ENCODE measurements at places on chromosomes 11 and 22. TPM values are rescaled to one million over a fixed set of nuclear protein-coding genes. Genes with fewer than 3 reads are reported as not detected.
A peak's percentile ranks its signal among the peaks of the same experiment; 100 is the strongest.

- DNase-seq = no peak
These were observed 45.3 kb upstream of the SHISAL1 start for GRCh38 chr22:44357966-44358465.

APOA1 gene
- total RNA-seq = 8.1 TPM

DNA sequence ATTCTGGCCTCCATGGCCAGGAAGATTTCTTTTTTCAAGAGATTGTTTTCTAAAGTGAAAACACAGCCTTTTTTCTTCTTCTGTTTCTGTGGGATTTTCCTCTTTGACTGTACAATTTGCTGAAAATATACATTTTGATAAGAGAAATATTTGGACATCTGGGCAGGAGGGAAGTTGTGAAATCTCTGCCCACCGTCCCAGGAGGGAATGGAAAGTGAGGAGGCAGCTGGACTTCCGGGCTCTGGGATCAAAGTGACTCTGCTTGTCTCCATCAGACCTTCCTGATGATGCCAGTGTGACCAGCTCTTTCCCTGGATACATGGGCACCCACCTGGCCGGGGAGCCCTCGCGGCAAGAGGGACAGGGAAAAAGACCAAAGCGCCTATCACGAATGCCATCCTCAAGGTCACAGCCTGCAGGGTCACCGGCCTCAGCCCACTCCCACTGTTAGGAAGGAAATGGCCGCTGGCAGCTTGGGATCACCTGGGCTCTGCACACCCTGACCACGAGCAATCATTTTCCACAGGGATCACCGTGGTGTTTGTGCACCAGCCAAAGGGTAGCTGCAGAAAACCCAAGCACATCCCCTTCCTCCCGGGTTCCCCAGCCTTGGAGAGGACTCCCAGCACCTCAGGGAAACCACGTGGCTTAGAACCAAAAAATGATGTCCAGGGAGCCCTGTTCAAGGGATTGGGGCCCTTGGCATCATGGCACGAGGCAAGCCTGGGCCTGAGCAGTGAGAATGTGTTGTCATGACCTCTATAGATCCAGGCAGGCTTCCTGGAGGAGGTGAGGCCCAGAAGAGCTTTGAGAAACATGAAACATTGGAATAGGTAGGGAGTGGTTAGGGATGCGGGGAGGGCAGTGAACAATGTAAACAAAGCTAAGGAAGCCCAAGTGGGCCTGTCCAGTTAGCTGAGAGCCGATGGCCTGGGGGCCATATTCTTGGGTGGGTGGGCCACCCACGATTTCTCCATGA, 29.1 kb upstream of the CCND1 start:
- DNase-seq = no peak

GRCh38 chr11:102614031-102614430, 11.1 kb downstream of the MMP20 start:
- DNase-seq = no peak

- no peak for DNase-seq
These were observed 13.5 kb downstream of the SCN3B start for GRCh38 chr11:123640677-123641494.

HOATZ gene
- total RNA-seq = not detected

CCDC157 gene
- 1.0 TPM for total RNA-seq

TSSK2 gene
- total RNA-seq = not detected

GRCh38 chr11:93648158-93648557, 13.3 kb upstream of the CEP295 start:
- DNase-seq = no peak

- DNase-seq = no peak
These were observed 908.6 kb downstream of the NTM start for GRCh38 chr11:132278801-132279574.

DNA sequence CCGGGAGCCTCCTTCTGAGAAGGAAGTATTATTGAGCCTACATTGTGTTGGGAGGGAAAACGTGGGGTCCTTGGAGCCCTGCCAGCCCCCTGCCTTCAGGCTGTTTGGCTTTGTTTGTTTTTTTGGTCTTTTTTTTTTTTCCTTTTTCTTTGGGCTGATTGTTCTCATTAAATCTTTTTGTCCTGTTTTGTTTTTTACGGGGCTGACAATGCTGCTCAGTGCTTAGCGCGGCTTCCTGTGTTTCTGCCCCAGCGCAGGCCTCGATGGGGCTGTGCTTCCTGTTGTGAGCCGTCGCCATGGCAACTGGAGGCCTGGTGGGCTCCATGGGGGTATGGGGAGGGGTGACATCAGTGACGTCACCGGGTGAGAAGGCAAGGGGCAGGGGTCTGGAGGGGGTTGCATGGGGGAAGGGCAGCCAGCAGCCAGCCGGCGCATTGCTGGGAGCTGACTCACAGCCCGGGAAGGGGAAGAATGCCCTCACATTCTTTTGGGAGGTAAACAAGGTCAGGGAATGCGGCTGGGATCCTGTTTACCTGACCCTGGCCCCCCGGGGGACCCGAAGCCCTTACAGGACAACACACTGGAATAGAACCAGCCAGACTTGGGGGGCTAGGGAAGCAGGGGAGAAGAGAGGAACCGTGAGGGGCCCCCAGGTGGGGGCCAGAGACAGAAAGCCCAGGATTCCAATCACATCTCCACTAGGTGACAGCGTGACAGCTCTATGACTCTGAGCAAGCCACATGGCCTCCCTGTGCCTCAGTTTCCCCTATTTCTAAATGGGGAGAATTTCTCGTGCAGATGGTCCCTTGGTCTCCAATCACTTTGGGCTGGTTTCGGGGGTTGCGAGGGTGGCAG, 22.2 kb upstream of the CBX7 start:
- DNase-seq = peak; percentile 77

LINC01488 gene
- not detected for total RNA-seq

- DNase-seq = no peak
These were observed 53.5 kb downstream of the CYTH4 start for GRCh38 chr22:37335806-37336199.

DNA sequence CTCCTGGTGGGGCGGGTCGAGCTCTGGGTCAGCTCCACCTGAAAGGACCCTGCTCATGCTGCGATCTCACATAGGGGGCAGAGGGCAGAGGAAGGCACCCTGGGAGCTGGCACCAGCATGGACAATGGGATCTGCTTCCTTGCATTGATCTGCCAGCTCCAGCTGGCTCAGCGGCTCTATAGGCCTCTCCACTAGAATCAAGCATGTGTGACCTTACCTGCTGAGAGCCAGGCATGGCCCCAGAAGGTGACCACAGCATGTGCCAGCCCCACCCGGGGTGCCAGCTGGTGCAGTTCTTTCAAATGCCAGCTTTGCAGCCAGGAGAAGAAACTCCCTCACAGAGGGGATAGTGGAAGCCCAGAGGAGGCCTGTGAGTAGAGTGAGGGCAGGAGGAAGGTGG, 22.0 kb upstream of the KLHL35 start:
- DNase-seq = no peak

GRCh38 chr11:125111343-125112207, at the start of gene TMEM218:
TSS of gene TMEM218 (minus strand) at chr11:125111626. CDS start at chr11:125102241, 9,385 bp downstream.
- peak; percentile 98 for DNase-seq

Measured in tibial nerve (tissue), 4 donors.